ENCODE measurements at places on chromosomes 1 and 21.

DNA sequence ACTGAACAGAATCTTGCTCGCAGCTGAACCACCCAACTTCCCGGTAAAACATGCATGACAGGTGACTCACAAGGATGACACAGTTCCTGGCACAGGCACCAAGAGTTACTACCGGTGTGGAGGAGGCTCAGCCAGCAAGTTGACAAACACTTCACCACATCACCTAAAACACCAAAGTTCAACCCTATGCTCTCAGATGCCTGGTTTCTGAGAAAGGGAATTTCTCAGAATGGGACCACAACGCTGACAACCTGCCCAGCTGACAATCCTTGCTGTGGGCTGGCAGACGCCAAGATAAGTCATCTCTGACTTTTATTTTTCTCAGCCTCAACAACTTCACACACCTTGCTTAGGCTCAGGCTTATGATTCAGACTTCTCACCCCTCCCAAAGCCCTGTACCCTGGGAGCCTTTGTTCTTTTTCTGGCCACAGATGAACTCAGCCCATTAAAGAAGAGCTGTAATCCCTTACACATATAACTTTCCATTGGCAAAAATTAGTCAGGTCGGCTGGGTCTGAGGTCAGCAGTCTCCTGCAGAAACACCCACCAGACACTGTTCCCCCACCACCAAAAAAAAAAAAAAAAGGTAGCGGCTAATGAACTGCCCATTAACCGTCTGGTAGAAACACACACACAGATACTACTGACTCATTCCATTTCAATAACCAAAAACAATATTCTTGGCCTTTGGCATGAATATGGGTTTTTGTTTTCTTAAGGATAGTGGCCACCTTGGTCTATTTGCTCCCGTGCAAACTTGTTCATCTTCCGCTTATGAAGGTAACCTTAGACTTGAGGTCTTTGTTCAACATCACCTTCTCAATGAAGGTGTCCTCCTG, 10.8 kb upstream of the TIAM1 start:
- no peak for DNase-seq

- no peak for DNase-seq
Measured at GRCh38 chr1:216807696-216808095, 84.5 kb upstream of the ESRRG start.

DNA sequence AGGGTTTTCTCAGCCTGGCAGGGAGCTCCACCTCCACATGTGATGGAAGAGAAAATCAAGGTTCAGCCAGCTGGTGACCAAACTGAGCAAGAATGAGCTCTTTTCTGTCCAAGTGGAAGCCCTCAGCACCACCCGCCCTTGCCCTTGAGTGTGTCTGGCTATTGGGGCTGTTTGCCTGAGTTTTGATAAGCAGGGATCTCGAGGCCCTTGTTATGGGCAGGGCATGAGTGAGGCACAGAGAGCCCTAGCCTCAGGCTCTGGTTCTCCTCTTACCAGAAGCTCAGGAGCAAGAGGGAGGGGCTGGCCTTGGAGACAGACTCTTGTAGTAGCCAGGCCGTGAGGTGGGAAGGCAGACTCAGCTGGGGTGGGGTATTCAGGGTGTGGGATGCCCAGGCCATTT, 37.5 kb upstream of the ARF1 start:
- DNase-seq = no peak

DNA sequence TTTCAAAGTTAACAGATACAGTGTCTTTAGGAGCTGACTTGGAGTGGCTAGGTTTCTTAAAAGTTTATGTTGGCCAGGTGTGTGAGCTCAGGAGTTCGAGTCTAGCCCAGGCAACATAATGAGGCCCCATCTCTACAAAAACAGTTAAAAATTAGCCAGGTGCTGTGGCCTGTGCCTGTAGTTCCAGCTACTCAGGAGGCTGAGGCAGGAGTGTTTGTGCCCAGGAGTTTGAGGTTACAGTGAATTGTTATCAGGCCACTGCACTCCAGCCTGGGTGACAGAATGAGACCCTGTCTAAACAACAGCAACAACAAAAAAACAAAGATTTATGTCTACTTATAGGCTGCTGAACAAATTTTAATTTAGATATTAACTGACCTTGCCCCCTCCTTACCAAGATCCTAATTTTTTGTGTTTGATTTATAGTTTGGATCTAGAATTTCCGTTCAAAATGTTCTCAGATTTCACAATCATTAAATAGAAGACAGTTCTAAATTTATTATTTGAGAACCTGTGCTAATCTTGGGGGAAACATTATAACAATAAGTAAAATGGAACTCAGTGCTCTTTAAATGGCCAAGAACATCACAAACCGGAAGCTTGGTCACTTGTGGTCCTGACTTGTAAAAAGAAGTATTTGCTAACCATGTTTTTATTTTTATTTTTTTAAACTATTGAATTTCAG, 67.8 kb downstream of the POU2F1 start:
- DNase-seq = no peak

DNA sequence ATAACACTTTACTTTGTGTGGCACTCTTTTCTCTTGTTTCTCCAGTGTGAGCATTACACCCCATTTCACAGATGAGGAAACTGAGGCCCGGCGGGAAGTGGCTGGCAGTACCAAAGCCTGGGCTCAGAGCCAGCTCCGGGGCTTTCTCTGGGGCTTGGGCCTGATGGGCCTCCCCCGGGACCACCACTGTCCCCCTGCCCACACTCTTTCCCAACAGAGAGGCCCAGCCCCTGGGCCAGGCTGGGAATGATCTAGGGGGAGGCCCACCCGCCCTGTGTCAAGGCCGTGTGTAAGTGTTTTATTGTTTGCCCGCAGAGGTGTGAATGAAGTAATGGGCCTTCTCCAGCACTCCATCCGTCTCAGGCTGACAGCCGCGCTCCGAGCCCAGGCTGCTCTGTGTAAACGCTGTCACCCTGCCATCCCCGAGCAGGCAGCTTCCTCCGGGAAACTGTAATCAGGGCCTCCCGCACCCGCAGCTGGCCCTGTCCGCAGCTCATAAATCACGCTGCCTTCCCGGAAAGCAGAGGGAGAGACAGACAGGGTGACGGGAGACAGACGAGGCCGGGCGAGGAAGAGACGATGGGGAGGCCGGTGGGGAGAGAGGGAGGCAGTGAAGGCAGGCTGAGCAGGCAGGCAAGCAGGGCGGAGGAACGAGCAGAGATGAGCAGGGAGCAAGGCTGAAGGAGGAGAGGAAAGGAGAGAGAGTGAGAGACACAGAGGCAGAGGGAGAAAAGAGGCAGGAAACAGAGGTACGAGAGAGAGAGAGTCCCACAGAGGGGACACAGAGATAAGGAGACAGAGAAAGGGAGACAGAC, 109.7 kb upstream of the ZBTB40 start:
- DNase-seq = no peak

- DNase-seq = peak; percentile 72
Measured at GRCh38 chr1:178690496-178690895, 34.5 kb upstream of the RALGPS2 start.

- no peak for DNase-seq
Measured at GRCh38 chr1:6077919-6078318, 32.2 kb downstream of the KCNAB2 start.

- DNase-seq = no peak
Measured at GRCh38 chr1:174428739-174429138, 19.0 kb upstream of the GPR52 start.

- no peak for DNase-seq
Measured at GRCh38 chr1:90821788-90822359, 104.8 kb upstream of the BARHL2 start.

GRCh38 chr1:112527266-112528010, 18.7 kb downstream of the WNT2B start:
- no peak for DNase-seq

GRCh38 chr21:41593760-41594138, 85.8 kb upstream of the TMPRSS2 start:
- no peak for DNase-seq

- no peak for DNase-seq
Measured at GRCh38 chr1:15826810-15827507, 19.5 kb upstream of the UQCRHL start.

GRCh38 chr1:30847358-30847972, 61.1 kb downstream of the SDC3 start:
- DNase-seq = no peak

- DNase-seq = no peak
Measured at GRCh38 chr1:76425201-76426145, 350.9 kb downstream of the ST6GALNAC3 start.

GRCh38 chr1:222266223-222267196, 281.4 kb downstream of the HHIPL2 start:
- no peak for DNase-seq

GRCh38 chr1:19981507-19982312, 2.3 kb upstream of the PLA2G2A start:
- DNase-seq = no peak

DNA sequence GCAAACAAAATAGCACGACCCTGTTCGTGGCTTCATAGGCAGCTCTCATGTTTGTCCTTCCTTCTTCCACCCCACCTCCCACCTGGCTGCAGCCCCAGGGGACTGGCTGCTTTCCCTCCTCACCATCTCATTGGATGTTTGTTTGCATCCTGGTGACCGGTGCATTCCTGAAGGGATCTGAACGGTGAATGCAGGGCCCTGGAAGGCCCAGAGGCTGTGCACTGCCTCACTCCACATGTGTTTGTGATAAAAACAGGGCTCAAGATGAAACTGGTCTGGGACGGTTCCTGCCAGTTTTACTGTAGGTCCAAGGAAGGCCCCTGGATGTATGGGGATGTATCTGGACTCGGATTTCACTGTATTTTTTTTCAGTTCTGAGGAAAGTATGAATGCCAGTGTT, 42.8 kb downstream of the CNN3 start:
- DNase-seq = no peak

DNA sequence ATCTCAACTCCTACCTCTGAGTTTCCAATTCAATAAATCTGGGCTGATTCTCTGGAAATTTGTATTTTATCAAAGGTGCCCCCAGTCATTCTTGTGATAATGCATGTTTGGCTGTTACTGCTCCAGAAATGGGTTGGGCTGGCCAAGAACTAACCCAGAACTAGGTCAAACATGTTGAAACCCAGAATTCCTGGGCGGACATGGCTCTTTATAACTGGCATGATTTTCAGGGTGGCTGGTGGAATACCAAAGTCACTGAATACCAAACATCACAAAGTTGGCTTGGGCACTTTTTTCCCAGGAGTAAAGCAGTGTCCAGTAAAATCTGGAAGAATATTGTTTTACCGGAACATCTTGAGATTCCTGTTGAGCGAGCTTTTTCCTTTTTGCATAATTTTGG, 89.4 kb upstream of the S1PR1 start:
- no peak for DNase-seq

Data from D341Med (cell line).